ENCODE measurements at places on chromosomes 1 and 21.

DNA sequence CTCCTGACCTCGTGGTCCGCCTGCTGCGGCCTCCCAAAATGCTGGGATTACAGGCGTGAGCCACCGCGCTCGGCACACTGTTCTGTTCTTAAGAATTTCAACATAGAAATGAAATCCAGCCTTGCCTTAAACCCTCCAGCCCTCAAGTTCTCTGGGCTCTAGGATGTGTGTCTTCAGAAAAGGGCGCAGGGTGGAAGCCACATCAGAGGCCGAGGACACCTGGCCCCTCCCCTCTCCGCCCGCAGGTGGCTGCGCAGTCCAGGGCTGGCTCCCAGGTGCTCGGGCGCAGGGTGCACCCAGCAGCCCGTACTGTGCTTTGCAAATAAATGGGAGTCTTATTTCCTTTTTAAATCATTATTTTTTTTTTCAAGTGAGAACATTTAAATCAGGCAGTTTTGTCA lies 2.0 kb upstream of the C1orf174 start:
- DNase-seq: no peak

- DNase-seq: no peak
These were observed 108.0 kb upstream of the ADAR start for GRCh38 chr1:154716011-154716410.

DNA sequence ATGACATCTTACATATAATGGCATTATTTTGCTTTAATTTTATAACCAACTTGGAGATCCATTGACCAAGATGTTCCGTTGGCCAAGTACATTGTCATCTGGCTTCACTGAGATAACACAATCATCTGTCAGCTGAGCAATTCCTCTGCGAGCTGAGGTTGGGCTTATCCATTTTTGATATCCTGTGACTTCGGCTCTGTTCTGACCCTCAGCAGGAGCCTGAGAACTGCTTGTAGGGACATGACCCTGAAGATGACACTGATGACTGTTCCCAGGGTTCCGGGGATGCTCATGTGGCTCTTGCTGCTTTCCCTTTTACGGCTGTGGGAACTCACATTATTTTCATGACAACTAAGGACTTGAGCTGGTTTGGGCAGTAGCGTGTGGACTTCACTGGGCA lies 51.2 kb downstream of the TLR5 start:
- DNase-seq: no peak

DNA sequence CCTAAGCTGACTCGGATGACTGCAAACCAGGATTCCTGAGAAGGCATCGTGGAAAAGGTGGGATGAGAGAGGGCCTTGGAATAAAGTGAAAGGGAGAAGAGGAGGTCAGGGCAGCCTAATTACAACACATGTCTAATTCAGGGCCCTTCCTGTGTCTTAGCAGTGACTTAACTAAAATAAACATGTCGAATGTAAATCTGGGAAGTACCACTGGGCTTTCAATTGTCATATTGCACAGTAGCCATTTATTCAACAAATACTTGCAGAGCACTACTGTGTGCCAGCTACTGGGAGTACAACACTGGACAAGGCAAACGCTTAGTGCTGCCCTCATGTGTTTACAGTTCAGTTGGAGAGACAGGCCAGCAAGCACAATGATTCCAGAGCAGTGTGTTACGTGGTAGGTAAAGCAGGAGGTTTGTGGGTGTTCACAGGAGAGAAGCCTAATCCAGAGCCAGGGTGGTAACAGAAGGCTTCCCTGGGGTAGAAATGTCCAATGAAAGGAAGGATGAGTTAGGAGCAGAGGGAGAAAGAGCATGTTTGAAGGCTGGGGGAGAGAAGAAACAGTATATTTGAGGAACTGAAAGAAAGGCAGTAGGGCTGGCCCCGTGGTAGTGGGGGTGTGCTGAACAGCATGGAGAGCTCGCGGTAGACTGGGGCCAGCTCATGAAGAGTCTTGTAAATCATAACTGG lies 38.0 kb upstream of the RASAL2 start:
- peak; percentile 68 for DNase-seq

DNA sequence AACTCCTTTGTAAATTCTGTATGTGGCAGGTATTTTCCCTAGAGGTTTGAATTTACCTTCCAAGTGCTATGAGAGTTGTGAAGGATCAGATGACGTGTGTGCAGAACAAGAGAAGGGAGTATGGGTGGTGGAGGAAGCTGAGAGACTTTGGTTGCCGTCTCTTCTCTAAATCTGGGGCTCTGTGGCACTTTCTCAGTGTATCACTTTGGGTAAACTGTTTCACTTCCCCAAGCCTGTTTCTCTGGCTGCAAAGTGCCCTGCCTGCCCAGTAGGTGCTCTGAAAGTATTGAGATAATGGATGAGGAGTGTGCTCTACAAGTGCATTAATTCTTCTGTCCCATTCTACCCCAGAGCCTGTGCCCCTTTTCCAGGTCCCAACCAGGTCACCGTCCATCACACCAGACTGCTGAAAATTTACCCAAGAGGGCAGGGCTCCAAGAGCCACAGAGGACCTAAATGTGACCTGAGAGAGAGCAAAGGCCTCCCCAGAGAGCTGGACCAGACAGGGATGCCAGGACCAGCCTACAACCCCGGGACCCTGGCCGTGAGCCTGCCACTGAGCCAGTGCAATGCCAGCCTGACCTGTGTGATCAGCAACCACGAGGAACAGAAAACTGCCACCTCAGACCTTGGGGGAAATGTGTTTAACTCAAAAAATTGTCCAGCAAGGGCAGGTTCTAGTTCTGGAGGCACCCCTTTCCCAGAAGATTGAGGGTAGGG lies 131.6 kb upstream of the ETV3 start:
- no peak for DNase-seq

- DNase-seq: peak; percentile 82
These were observed at the start of gene CD1D for GRCh38 chr1:158180741-158181576. Gene CD1D (plus strand): TSS chr1:158180895. CDS start chr1:158181102, 207 bp downstream.

DNA sequence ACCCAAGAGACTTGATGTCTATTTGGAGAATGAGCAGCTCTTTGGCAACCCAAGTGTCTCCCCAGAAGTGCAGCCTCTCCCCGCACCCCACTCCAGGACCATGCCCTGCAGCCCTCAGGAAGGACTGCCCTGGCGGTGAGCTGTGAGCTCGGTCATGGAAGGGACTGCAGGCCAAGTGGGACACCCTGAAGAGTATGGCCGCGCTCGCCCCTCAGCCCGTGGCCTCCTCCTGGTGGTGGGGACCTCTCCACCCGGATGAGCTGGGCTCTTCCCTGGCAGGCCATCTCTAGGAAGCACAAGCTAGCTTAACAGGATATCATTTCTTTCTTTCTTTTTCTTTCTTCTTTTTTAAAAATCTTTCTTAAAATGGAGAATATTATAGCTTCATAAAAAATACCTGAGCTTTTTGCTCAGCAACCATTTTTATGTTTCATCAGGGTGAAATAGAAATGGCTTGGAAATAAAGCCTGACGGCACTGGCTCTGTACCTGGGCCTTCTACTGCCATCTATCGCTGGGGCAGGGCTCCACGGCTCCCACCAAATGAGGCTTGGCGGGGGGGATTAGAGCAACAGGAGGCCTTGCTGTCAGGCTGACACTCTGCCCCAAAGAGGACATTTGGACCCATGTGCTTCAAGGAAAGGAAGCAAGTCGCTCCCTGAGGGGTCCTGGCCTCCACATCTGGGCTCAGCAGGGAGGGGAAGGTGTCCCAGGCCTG lies 296.2 kb upstream of the VAMP3 start:
- DNase-seq: no peak

DNA sequence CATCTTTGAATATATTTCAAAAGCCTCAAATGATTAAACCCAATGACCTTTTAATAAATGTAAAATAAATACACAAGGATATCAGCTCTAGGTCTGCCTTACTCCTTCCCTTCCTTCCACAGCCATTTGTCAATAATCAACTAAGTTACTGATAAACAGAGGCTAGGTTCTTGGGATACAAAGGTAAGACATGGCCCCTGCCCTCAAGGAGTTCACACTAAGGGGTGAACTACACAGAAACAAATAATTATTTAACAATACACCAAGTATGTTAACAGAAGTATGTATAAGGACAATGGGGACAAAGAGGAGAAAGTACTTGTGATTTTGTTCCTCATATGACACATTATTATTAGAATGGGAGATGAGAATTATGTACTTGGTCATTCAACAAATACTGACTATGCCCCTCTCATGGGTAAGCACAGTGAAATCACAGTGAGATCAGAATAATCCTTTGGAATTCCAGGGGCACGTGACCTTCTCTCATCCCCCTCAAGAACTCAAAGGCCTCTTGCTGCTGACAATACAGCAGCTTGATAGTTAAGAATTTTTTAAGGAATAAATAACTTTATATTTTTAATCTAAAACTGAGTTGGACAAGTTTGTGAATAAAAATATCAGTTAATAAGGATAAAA lies 40.2 kb downstream of the ATP1B1 start:
- no peak for DNase-seq

GRCh38 chr1:177429234-177429633 lies 258.5 kb downstream of the BRINP2 start:
- DNase-seq: no peak

DNA sequence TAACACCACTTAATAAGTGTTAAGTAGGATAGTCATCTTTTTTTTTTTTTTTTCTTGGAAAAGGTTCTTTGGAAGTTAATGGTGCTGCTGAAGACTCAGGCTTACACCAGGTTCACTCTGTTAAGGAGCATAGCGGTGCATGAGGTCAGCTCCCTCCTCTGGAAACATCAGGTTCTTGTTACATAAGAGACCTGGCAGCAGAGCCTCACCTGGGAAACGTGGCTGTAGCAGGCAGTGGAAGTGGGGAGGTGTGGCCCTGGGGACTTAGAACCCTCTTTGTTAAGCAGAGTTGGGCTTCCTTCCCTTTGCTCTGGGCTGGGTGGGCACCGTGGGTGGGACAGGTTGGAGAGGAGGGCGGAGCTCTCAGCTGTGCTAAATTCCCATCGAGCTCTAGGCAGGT lies 104.1 kb downstream of the CNIH3 start:
- DNase-seq: no peak

DNA sequence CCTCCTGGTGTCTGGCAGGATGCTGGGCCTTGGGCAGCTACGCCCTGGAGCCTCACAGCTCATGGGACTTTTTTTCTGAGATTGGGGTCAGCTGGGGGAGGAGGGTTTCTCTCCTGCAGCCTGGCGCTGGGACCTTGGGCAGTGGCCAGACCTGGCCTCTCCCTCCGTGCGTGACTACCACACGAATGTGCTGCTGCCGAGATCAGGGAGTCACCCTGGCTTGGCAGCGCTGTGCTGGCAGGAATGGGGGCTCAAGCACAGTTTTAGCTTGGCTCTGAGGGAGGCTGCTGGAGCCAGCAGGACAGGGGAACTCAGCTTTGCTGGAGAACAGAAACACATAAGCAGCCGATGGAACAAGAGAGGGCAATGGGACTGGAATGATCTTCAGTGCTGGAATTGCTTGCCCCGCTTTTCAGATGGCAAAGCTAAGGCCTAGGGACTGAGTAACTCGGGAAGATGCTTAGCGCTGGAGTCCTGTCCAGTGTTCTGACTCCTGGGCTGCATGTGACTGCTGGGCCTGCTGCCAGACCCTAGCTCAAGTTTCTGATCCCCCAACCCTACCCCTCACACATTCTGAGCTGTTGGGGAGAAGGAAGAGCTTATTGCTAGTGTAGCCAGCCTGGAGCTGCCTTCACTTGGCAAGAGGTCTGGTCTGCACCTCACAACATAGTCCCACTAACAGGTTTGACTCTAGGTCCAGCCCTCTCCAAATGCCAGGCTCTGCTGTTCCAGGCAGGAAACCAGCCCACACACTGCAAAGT lies 69.9 kb downstream of the NAV1 start:
- peak; percentile 46 for DNase-seq

DNA sequence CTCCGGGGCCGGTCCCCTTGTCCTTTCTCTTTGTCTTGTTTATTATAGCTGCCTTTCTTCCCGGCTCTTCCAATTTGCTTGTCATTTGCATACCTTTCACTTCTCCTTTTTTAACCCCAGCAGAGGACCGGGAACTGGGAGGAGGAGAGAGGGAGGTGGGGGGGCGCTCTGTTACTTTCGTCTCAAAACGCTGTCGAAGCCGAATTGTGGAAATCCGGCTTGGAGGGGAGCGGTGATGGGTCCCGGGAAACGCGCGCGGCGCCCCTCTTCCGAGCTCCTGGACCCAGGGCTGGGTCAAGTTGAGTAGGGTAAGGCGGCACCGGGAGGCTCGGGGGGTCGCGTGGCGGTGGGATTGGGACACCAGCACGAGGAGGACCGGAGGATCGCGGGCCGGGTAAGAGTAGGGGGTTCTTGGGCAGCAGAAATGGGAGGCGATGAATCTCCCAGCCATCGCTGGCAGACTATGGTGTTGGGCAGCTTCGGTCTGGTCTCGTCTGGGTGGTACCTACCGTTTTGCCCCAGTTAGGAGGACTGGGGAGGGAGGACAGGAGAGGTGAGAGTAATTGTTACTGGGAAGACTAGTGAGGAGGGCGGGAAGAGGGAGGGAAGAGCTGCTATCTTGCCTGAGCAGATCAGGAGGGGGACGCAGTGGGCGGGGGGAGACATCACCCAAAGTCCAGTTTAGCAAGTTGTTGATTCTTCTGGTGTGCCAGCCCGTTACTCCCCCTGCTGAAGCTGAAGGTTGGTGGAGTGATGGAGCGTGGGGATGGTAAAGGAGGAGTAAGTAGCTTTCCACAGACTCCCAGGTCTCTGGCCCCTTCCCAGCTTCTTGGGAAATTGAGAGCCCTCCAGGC lies 1.5 kb downstream of the PROX1 start:
- DNase-seq: no peak

GRCh38 chr1:6985549-6986276 lies 200.5 kb downstream of the CAMTA1 start:
- no peak for DNase-seq

- no peak for DNase-seq
These were observed 661.8 kb downstream of the MATN1 start for GRCh38 chr1:30061292-30062220.

DNA sequence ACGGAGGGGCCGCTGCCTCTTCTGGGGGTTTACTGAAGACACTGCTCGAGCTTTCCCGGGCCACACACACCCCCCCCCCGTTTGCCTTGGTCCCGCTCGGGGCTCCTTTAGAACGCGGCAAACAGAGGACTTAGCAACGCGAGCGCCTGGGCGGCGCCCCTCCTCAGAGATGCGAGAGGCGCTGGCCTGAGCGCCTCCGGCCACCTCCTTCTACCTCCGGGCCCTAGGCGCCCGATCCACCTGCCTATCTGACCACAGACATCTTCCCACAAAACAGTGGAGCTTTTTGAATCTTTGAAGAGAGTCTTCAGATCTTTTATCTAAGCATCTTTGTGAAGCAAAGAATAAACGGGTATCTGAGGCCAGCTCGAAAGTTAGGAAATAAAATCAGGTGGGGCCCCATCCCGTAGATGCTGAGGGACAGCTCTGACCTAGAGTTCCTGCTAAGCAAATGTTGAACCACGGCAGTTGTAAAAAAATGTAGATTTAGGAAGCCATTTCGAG lies 436 bp upstream of the TTLL7 start:
- DNase-seq: peak; percentile 73

GRCh38 chr1:85200463-85201339 lies at the start of gene SYDE2:
Gene SYDE2 (minus strand): TSS chr1:85201016. CDS start chr1:85200996, 20 bp downstream.
- DNase-seq: peak; percentile 75

- DNase-seq: no peak
These were observed 5.0 kb downstream of the PPOX start for GRCh38 chr1:161171191-161171590.

- DNase-seq: no peak
These were observed 63.4 kb downstream of the TRIM11 start for GRCh38 chr1:228343191-228343661.

- no peak for DNase-seq
These were observed 59.2 kb downstream of the LEPR start for GRCh38 chr1:65479554-65480204.
